ENCODE measurements at places on chromosomes 6 and 20.
A peak's percentile ranks its signal among the peaks of the same experiment; 100 is the strongest.

GRCh38 chr6:133016631-133017030 is 202.3 kb downstream of the RPS12 start:
- no peak for DNase-seq

DNA sequence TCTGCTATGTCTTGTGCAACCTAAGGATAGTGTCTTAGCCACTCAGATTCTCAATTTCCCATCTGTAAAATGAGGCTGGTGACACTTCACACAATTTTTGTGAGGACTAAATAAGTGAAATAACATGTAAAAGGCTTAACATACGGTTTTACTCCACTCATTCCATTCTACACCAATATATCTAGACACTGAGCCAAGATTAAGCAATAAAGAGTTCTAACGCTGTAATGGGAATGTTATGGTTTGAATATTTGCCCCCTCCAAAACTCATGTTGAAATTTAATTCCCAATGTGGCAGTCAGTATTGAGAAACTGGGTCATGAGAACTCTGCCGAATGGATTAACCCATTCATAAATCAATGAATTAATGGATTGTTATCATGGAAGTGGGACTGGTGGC is 301.0 kb downstream of the HACE1 start:
- DNase-seq, result no peak

DNA sequence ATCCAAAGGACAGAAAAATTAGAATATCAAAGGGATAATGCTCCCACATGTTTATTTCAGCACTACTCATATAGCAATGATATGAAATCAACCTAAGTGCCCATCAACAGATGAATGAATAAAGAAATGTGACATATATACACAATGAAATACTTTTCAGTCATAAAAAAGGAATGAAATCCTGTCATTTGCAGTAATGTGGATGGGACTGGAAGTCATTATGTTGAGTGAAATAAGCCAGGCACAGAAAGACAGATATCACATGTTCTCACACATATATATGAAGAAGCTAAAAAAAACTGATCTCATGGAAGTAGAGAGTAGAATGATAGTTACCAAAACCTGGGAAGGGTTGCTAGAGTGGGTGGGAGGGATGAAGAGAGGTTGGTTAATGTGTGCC is 135.7 kb downstream of the IBTK start:
- no peak for DNase-seq

- DNase-seq, result no peak
Measured at GRCh38 chr20:20782231-20782630, 69.8 kb upstream of the RALGAPA2 start.

GRCh38 chr6:44976677-44977641 is 351.2 kb upstream of the RUNX2 start:
- peak; percentile 42 for DNase-seq

DNA sequence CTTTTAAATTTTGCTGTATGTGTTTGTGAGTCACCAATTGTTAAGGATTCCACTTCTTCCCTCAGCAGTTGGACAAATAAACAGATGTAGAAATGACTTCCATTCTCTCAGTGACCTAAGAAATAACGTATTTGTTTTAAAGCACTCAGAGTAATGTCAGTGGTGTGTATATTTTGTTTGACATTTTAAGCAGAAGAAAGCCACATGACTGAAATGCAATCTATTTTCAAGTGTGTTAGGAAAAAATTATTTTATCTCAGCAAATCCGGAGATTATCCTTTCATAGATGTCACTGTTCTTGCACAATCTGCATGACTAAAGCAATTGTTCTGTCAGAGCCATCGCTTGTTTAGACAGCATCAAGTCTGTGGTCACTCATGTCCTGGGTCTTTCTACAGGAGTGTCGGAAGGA is 77.1 kb downstream of the JAG1 start:
- DNase-seq, result peak; percentile 86

DNA sequence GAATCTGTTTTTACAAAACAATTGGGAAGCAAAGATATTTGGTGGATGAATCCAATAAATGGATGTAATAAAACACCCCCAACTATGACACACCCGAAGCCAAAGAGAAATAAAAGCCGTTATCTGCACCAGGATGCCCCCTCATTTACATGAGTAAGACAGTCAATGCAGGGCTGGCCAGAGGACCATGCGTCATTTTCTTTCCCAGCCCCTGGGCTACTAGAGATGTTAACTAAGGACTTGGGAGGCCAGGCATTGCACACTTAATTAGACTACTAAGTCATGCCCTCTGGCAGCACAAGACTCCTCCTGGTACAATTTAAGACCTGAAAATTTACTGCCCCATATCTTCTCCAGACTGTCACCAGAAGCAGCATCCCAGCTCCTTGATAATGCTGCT is 3.2 kb downstream of the LEMD2 start:
- DNase-seq, result peak; percentile 63

DNA sequence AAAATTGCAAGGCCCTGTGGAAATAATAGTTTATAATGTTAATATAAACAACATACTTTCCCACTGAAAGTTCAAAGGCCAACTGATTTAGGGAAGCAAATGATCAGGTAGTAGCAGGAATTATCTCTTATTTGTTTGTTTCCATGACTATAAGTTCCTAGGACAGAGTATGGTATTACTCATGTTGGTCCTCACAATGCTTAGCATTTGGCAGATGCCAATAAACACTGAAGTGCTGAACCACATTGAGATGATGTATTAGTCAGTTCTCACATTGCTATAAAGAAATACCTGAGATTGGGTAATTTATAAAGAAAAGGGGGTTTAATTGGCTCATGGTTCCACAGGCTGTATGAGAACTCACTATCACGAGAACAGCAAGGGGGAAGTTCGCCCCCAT is 129.6 kb upstream of the NUP153 start:
- DNase-seq, result no peak

GRCh38 chr20:40090236-40090635 is 598.8 kb downstream of the MAFB start:
- DNase-seq, result no peak

GRCh38 chr6:28537509-28538140 is 11.9 kb downstream of the GPX5 start:
- DNase-seq, result peak; percentile 8

GRCh38 chr20:31698803-31699718 is 23.6 kb downstream of the BCL2L1 start:
- DNase-seq, result peak; percentile 94

DNA sequence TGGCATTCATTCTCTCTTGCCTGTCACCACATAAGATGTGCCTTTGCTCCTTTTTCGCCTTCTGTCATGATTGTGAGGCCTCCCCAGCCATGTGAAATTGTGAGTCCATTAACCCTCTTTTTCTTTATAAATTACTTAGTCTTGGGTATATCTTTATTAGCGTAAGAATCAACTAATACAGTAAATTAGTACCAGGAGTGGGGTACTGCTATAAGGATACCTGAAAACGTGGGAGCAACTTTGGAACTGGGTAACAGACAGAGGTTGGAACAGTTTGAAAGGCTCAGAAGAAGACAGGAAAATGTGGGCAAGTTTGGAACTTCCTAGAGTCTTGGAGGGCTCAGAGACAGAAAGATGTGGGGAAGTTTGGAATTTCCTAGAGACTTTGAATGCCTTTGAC is 46.6 kb downstream of the RNF182 start:
- no peak for DNase-seq

DNA sequence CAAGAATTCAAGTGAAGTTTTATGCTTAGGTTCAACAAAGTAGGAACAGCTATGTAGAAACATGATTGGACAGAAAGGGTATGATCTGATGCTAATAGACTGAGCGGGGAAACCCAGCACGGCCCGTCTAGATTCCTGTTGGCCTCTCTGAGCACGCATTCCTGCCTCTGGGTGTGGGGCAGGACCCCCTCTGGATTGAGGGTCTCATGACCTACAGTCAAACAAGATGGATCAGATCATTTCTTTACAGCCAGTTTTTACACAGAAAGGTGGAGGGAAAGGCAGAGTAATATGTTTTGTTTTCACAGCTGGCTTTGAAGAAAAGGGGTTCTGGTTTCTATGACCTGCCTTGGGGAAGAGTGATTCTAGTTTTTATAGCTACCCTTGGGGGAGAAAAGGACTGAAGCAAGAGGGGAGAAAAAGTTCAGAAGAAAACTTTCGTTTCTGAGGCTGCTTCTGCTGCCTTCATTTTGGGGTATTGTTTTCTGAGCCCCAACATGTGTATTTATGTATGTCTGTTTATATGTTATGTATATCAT is 99.6 kb upstream of the SLC22A16 start:
- no peak for DNase-seq

DNA sequence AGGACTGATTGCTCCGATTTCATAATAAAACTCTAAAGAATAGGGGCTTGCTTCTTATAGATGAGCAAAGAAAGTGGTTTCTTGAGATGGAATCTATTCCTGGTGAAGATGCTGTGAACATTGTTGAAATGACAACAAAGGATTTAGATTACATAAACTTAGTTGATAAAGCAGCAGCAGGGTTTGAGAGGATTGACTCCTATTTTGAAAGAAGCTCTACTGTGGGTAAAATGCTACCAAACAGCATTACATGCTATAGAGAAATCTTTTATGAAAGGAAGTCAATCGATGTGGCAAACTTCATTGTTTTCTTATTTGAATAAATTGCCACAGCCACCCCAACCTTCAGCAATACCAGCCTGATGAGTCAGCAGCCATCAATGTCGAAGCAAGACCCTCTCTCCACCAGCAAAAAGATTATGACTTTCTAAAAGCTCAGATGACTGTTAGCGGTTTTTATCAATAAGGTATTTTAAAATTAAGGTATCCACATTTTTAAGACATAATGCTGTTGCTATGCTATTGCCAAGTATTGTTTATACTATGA is 12.7 kb upstream of the MTRF1L start:
- DNase-seq, result no peak

- peak; percentile 32 for DNase-seq
Measured at GRCh38 chr6:116159782-116160524, 34.0 kb upstream of the COL10A1 start.

DNA sequence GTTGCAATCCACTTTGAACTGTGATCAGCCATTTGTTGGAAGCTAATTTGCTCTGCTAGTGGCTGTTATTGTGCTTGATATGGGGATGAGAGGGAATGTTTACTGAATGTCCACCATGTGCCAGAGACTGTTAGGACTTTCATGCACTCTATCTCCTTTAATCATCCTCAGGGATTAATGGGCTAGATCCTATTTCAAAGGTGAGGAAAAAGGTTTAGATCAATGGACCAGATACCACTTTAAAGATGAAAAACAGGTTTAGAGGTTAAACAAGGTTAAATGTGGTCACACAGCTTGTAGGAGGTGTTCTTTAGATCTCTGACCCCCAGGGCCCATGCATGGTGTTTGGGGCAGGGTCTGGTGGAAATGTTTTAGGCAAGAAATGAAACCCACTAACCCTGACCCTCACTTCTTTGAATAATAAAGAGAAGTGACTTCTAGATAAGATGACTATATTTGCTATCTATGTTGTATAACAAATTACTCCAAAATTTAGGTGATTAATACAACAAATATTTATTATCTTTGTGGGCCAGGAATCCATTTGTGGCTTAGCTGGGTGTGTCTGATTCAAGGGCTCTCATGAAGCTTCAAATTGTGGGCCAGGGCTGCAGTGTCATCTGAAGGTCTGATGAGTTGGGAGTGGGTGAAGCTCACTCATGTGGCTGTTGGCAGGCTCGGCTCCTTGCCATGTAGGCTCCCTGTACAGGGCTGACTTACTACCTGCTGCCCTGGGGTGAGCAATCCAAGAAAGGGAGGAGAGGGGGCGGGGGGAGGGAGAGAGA is 127.8 kb upstream of the FOXA2 start:
- DNase-seq, result no peak

DNA sequence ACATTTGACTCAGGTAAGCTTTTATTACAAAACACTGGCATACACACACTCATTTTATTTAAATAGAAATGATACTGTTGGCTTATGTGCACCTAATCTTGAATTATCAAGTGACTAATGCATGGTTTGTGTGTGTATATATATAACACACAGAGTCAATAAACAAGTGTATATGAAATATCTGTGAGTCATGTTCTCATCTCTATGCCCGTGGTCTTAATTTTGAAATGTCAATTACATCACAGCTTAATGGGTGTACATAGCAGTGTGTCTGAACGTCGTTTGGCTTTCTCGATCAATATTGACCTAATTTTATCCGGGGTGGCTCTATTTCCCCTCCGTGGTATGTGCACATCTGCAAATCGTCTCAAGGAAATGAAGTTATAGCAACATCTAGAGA is 104.0 kb upstream of the ZFP64 start:
- DNase-seq, result no peak

GRCh38 chr20:44572551-44573500 is 9.6 kb upstream of the PKIG start:
- DNase-seq, result peak; percentile 74

GRCh38 chr20:760751-761417 is 7.4 kb downstream of the SLC52A3 start:
- no peak for DNase-seq

DNA sequence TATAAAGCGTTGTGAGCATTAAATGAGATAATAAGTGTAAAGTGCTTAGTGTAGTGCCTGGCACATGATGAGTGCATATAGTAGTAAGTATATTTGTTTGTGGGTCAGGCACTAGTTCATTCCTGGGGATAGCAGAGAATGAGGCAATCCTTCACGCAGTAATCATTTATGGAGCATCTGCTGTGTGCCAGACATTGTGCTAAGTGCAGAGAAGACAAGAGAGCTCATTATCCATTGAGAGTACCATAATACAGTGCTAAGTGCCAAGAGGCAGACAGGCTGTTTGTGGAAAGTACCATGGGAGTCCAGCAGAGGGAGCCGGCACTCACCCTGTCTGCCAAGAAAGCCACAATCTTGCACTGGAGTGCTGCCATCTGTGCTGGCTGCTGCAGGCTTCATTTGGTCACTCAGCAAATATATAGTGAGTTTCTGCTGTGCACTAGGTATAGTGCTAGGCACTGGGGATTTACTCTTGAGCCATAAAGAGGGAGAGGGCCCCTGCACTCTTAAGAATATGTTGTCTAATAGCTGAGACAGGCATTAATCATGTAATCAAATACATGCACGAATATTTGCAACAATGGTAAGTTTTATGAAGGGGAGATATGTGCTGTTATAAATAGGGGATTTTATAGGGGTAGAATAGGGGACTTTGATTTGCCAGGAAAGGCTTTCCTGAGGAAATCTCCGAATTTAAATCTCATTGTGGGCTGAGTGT is 12.9 kb upstream of the MROH8 start:
- DNase-seq, result peak; percentile 90

DNA sequence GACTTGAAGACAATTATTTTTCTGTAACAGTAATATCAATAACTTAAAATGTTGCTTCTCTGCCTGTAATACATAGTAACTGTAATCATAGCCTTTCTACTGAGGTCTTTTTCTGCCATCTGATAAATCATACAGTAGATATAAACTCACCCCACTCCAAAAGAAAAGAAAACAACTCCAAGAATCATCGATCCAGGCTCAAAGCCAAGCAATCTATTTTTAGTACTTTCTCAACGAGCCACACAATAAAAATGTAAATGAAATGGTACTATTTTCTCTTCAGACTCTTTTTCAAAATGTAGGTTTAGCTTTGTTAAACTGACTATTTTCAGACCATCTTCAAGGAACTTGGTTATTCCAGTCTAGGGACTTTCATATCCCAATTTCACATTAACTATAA is 493.3 kb downstream of the ADGRB3 start:
- no peak for DNase-seq
